ENCODE measurements at places on chromosomes 5 and 9.

DNA sequence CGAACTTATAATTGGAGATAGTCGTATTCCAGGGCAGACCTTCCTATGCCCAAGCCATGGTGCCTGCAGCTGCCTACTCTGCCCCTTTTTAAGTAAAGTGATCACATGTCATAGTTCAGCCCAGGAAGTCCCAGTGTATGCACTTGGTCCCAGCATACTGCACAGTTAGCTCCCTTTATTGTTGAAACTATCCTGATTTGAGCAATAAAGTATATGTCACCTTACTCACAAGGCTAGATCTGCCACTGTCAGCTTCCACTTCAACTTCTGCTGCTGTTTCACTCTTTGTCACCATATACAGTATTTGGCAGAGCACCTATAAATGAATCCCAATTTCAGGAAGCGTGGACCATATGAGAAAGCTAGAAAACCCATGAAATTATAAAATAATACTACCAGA is 103.8 kb upstream of the PTGER4 start:
- DNase-seq: no peak

DNA sequence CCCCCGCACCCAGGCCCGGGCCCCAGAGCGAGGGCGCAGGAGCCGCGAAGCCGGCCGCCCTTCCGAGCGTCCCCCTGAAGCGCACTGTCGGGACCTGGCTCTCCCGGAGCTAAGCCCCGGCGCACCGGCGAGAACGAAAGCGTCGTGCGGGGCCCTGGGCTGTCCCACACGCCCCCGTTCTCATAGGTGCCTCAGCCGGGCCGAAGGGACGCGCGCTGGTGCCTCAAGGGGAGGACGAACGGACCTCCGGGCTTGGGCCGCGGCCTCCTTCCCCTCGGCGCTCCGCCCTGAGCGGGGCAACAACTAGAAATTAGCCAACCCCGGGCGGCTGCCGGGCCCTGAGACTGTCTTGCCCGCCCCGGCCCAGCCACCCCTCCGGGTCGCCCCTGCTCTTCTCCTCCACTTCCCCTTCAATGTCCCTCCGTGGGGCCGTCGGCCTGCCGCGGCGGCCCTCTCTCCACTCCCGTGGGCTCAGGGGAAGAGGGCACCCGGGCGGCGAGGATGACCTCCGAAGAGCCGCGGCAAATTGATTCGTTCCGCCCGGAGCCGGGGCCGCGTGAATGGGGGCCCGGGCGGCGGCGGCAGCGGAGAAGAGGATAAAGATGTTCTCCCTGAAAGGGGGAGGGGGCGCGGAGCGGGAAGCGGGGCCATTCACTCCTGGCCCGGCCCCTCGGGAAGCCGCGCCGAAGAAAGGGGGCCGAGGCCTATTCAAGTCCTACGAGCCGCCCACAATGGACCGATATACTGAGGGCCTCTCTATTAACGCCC is 3.5 kb upstream of the PRDM12 start:
- no peak for DNase-seq

DNA sequence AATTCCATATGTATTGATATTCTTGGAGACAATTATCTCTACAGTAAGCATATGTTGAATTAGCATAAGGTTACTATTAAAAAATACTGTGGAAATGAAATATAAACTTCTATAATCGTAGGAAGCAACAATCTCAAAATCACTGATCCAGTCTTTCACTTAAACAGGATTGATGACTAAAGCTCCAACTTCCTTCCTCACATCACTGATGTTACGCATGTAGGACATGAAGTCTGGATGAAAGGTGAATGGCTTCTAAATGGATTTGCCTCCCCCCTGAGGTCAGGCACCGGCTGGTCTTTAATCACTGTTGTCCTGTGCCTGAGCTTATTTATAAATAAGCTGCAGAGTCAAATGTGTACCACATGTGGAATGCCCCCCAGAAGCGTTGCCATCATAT is 157.1 kb upstream of the NFIB start:
- no peak for DNase-seq

DNA sequence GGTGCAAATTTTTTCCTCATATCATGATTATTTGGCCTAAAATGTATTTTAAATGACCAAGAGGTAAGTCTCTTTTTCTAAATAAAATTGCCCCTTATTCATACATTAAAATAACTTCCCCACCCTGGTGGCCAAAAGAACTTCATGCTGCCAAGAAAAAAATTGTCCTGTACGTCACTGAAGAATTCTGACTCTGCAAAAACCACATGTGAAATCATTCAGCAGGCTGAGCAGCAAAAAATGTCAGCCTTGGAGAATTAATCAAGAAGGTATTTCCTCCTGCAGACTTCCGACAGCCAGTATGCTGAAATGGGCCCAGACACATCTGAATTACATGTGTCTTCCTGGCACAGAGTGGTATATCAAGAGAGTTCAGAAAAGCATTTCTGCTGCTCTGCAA is 94.6 kb upstream of the HMHB1 start:
- DNase-seq: peak; percentile 97

GRCh38 chr9:18129809-18130334 is 344.1 kb upstream of the ADAMTSL1 start:
- no peak for DNase-seq

DNA sequence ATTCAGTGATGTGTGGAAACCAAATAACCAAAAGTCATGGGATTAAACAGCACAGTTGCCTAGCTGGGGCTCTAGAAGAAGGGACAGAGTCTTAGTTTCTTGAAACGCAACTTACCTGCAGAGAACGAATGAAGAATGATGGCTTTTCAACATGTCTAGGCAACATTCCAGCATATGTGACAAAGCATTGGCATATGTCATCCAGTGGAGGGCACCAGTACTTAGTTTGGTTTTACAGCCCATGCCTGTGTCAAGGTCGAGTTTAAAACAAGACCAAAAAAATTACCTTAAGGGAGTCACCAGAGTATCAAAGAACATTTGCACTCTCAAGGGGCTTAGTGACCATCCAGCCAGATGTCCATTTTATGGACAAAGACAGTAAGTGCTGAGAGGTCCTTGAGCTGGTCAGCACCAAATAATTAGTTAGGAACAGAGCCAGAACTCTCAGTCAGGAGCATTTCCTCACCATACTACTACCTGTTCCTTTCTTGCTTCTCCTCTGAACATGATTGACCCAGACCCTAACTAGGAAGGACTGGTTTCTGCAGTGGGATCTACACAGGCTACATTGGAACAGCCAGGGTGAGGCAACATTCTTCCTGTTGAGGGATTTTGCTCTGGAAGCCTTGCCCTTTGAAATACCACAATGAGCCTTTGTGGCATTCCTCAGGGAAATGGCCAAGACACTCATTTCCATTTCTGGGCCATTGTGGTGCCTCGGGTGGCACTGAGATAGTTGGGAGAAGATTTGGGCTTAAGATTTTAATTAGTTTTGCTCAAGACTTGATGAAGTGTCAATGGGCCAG is 75.4 kb upstream of the ANKH start:
- DNase-seq: no peak

DNA sequence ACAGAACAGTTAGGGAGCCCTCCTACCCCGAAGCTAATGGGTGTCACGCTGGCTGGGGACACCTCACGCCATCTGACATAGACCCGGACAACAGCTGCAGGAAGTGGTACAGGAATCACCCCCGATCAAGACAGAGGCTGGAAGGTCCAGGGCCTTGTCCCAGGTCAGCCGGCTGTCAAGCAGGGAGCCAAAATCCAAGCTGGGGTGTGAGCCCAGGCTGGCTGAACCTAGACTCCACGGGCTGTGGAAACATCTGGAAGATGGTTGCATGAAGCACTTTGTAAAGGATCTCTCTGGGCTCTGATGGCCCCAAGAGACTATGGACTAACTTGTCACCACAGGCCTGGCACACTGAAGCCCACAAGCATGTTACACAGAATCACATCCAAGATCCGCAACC is 68.9 kb upstream of the STXBP1 start:
- no peak for DNase-seq

DNA sequence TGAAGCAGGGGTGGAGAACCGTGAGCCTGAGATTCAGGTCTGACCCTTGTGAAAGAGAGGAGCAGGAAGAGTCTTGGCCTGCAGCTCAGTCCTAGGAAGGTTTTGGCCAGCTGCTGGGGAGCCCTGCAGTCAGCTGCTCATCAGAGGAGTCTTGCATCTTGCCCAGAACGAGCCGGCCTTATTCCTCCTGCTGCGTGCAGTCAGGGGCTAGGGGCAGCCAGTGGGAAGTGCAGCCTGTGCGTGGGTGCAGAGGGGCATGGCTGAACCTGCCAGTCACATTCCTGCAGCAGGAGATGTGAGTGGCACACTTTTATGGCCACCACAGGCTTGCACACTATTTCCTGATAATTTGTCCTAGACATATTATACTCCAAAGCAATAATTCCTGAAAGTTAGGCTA is 278.7 kb downstream of the NPR3 start:
- DNase-seq: no peak

DNA sequence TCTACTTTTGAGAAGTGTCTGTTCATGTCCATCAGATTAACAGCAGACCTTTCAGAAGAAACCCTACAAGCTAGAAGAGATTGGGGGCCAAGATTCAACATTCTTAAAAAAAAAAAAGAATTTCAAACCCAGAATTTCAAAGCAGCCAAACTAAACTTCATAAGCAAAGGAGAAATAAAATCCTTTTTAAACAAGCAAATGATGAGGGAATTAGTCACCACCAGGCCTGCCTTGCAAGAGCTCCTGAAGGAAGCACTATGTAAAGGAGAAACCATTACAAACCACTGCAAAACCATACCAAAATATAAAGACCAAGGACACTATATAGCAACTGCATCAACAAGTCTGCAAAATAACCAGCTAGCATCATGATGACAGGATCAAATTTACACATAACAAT is 124.6 kb upstream of the PDE4D start:
- no peak for DNase-seq

GRCh38 chr9:134556531-134557068 is 85.0 kb upstream of the COL5A1 start:
- DNase-seq: peak; percentile 94

DNA sequence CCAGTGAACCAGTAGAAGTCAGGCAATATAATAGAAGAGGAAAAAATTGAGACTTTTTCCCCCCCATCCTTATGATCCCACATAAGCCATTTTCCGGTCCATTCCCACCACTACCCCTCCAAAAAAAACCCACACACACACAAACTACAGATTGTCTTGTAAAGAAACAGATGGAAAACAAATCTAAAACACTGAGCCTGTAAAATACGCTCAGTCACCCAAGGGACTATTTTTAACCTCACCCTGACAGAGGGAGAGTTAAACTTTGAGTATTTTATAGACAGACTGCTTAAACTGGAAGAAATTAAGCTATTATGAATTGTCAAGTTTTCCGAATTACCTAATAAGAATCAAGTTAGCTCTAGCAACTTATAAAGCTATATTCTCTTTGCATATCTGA is 471.8 kb upstream of the C9orf72 start:
- DNase-seq: no peak

- no peak for DNase-seq
Measured at GRCh38 chr5:78858364-78858763, 126.7 kb downstream of the ARSB start.

DNA sequence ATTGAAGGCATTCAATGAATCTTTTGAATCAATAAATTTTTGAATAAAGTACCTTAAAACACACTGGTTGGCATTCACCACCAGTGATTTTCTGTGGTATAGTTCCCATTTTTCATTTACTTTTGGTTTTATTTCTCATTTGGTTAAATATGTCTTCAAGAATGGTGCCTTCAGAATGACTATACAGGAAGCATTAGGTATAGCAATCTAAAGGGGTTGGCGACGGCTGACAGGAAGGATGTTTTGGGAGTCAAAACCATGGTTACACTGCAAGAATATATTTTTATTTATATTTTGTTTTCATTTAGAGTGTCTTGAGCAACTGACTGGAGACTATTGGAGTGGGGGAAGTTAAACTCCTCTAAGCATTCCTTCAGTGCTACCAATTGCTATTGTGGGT is 235.7 kb downstream of the HTR1A start:
- no peak for DNase-seq

DNA sequence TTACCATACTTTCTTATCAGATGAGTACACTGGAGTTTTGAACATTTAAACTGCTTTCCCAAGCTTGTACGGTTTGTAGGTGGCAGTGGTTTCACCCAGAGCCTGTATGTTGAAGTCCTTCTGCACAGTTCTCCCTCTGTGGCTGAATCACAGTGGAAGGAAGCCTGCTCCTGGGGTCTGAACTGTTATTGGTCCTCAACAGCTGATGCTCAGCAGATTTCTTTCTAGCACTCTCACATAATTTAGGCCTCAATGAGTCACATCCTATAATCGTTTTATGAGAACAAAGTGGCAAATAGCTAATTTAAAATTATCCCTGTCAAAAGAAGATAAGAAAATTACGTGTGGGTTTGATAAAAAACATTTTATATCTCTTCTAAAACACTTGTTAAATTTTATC is 229.7 kb downstream of the TLE4 start:
- no peak for DNase-seq

Measured in fibroblast of upper back skin (primary cell).